ENCODE measurements at places on chromosomes 13 and 19.

- DNase-seq, result no peak
Measured at GRCh38 chr19:2483084-2483483, 7.2 kb downstream of the GADD45B start.

- no peak for DNase-seq
Measured at GRCh38 chr13:38228322-38228721, 121.3 kb upstream of the UFM1 start.

GRCh38 chr13:26914624-26915023 is 154.0 kb upstream of the GPR12 start:
- DNase-seq, result no peak

DNA sequence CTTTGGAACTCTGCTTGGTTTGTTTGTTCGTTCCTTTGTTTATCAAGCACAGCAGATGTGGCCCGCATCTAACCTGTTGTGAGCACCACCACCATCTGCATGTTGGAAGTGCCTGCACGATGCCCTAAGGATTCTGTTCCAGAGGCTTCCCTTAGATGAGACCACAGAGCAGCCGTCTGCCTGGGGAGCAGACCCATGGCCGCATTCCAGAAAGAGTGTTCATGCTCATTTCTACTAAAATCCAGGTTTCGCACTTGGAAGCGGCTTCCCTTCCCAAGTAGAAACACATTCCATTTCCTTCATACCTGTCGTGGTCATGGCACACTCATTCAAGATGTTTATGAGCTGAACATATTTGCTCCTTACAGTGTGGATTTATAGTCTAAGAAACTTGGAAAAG is 27.2 kb downstream of the COL4A2 start:
- DNase-seq, result no peak

DNA sequence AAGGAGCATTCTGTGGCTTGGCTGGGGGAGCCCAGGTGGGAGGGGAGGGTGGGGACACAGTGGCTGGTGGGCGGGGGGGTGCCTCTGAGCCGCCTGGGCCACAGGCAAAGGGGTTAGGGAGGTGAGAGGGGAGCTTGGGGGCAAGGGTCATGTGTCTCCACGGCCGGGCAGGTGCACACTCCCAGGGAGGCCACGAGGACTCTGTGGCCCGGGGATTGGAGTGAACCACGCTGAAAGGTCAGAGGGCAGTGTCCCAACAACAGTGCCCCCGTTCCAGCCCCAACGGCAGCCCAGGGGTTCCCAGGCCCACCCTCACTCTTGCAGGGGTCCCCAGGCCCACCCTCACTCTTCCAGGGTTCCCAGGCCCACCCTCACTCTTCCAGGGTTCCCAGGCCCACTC is 9.6 kb downstream of the C2CD4C start:
- no peak for DNase-seq

DNA sequence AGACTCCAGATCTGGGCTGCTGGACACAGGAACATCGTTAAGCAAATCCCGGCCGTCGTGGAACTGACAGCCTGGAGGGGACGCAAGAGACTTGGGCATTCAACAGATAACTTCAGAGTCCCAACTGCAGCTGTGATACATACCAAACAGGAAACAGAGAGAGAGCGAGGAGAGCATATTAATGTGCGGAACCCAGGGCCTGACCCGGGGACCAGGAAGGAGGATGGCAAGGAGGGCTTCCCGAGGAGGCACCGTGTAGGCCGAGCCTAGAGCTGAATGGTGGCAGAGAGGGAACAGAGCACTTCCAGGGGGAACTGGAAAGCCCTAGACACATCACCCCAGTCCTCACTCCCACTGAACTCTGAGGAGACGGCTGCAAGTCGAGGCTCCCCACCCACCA is 68.1 kb downstream of the SIPA1L3 start:
- DNase-seq, result no peak
